ENCODE measurements at places on chromosomes 2 and 18. TPM values are rescaled to one million over a fixed set of nuclear protein-coding genes. Genes with fewer than 3 reads are reported as not detected.

SKOR2 gene
- not detected for total RNA-seq

CGREF1 gene
- total RNA-seq: 9.2 TPM

LGALSL gene
- total RNA-seq: 2.2 TPM

MAP2 gene
- under 0.01 TPM for total RNA-seq

COBLL1 gene
- 10.2 TPM for total RNA-seq

SPDYA gene
- 0.27 TPM for total RNA-seq

CYS1 gene
- not detected for total RNA-seq

SIX2 gene
- total RNA-seq: not detected

FBXO41 gene
- total RNA-seq: 10.5 TPM

GALNT3 gene
- 2.2 TPM for total RNA-seq

ZNF396 gene
- total RNA-seq: 0.81 TPM

NRP2 gene
- 1.9 TPM for total RNA-seq

SP110 gene
- 48.2 TPM for total RNA-seq

AGXT gene
- not detected for total RNA-seq

NFATC1 gene
- 49.3 TPM for total RNA-seq

HAAO gene
- total RNA-seq: 21.5 TPM

IL37 gene
- total RNA-seq: not detected

NCKAP1 gene
- total RNA-seq: 1.6 TPM

HNMT gene
- total RNA-seq: 1.1 TPM

TMEM247 gene
- total RNA-seq: not detected

STPG4 gene
- not detected for total RNA-seq

IL1A gene
- total RNA-seq: under 0.01 TPM

GPAT2 gene
- total RNA-seq: 11.8 TPM

ANTXR1 gene
- under 0.01 TPM for total RNA-seq

ZSWIM2 gene
- not detected for total RNA-seq

RALBP1 gene
- total RNA-seq: 91.0 TPM

HOXD3 gene
- total RNA-seq: not detected

ELOA2 gene
- not detected for total RNA-seq

WNT6 gene
- 0.27 TPM for total RNA-seq

FER1L5 gene
- total RNA-seq: not detected

FAM98A gene
- total RNA-seq: 3.5 TPM

MRO gene
- total RNA-seq: not detected

MOGAT1 gene
- total RNA-seq: not detected

PLGLB2 gene
- total RNA-seq: 0.54 TPM

UGT1A10 gene
- under 0.01 TPM for total RNA-seq

LANCL1 gene
- 35.0 TPM for total RNA-seq

GPR75 gene
- 3.5 TPM for total RNA-seq

METTL8 gene
- total RNA-seq: 5.9 TPM

MPP4 gene
- total RNA-seq: under 0.01 TPM

DYSF gene
- total RNA-seq: 0.81 TPM

CHRNG gene
- not detected for total RNA-seq

RNF125 gene
- total RNA-seq: 8.9 TPM

ACKR3 gene
- total RNA-seq: 31.0 TPM

GRHL1 gene
- total RNA-seq: 0.54 TPM

IL36B gene
- not detected for total RNA-seq

PLCL1 gene
- total RNA-seq: 0.27 TPM

CRYGC gene
- not detected for total RNA-seq

TCF23 gene
- total RNA-seq: not detected

BBS5 gene
- 2.4 TPM for total RNA-seq

PARD6G gene
- total RNA-seq: under 0.01 TPM

ZNF24 gene
- total RNA-seq: 14.5 TPM

UGT1A6 gene
- 0.27 TPM for total RNA-seq

RBMS1 gene
- 29.6 TPM for total RNA-seq

ERMN gene
- 0.27 TPM for total RNA-seq
